Stimulated activated CD4-positive, alpha-beta T cell treated with anti-CD3 and anti-CD28 coated beads, Interleukin-1b, Interleukin-23, amount 100 ng/mL, for 4 hours (primary cell): ENCODE measurements at places on chromosomes 7 and 10.

DNA sequence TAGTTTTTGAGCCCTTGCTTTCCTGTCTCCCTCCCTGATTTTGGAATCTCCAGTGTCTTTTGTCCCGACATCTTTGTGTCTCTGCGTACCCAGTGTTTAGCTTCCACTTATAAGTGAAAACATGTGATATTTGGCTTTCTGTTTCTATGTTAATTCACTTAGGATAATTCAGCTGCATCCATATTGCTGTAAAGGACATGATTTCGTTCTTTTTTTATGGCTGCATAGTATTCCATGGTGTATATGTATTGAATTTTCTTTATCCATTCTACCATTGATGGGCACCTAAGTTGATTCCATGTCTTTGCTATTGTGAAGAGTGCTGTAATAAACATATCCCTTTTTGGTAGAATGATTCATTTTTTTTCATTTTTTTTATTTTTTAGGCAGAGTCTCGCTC lies 48.3 kb downstream of the ADK start:
- DNase-seq, result no peak

DNA sequence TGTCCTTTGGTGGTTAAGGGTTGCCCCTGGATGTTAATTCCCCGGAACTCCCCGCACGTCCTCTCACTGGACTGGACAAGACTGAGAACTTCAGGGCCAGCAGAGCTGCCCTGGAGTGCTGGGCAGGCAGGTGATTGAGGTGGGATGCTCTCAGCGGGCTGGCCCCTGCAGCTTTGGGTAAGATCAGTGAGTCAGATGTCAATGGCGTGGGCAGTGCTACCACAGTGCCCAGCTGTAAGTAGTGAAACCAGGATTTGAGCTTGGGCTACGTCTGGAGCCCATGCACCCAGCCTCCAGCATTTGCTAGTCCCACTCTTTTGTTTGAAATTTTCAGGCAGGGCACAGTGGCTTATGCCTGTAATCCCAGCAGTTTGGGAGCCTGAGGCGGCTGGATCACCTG lies 6.7 kb upstream of the SEPHS1 start:
- DNase-seq, result no peak

GRCh38 chr10:126014309-126014708 lies 117.9 kb downstream of the FANK1 start:
- no peak for DNase-seq

- no peak for DNase-seq
These were observed 115.1 kb downstream of the PARD3 start for GRCh38 chr10:34699904-34700517.

DNA sequence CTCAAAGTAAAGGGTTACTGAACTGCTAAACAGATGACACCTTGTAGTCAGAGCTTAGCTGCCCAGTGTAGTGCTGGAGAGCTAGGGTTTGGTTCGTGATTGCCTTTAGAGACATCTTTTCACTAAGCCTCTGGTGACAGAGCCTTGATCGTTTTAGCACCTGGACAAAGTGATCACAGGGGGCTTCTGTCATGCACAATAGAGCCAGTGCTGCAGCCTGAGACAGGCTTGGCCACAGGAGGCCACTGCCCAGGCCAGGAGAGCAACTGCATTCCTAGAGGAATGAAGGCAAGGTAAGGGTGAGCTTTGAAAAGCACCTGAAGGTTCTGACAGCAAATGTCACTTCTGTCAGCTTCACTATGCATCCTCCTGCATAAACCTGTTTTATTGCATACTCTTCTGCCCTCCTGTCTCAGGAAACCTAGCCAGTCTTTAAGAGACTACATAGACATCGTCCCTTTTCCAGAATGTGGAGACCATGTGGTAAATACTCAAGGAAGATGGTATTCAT lies 122.9 kb downstream of the NPY start:
- no peak for DNase-seq

DNA sequence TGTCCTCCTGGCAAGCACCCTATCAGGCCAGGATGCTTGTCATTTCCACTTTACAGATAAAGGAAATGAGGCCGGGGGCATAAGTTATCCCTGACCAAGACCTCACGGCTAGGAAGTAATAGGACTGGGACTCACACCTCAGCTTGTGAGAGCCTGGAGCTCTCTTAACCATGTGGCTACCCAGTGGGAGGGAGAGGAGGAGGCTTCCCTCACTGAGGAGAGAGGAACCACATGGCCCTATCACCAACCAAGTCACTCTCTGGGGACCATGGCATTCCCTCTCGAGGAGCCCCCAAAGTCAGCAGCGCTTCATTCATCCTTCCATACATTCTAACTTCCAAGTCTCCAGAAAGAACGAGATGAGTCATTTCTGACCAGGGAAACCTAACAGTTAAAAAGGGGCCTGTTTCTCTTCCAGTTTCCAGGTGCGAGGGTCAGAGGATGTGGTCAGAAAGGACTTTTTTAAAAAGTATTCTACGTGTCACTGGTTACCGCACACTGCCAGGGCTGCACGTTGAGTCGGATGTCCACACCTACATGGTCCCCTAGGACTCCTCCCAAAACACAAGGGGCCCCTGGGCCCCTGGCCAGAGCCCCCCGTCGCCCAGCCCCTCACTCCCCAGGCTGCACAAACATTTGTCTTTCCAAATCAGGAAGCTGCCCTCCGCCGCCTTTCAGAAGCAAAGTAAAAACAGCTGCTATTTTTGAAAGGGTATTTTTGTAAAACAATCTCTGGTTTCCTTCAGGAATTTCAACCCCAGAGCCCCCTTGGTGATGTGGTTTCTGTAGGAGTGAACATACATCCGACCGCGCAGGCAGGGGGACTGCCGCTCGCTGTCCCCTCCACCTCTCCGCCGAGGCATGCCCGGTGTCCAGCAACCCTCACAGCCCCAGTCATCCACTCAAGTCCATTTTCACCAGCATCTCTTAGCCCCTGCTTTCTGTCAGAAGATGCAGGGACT lies 128.2 kb upstream of the CHST15 start:
- DNase-seq, result no peak

GRCh38 chr10:4437791-4438190 lies 388.2 kb upstream of the AKR1E2 start:
- DNase-seq, result no peak

DNA sequence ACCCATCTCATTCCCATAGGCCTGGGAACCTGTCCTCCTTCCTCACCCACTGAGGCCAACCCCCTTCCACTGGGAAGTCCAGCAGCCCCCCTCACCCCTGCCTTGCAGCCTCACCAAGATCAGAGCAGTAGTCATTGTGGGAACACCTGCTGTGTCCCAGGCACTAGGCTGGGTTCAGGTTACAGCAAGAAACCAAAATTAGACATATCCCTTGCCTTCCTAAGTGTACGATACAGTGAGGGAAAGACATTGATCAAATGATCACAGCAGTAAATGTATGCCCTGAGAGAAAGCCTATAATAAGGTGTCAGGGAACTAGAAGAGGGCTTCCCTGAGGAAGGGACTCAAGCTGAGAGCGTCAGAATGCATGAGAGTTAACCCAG lies 17.0 kb upstream of the C10orf105 start:
- no peak for DNase-seq

GRCh38 chr10:43197834-43198681 lies 59.8 kb downstream of the CSGALNACT2 start:
- no peak for DNase-seq

DNA sequence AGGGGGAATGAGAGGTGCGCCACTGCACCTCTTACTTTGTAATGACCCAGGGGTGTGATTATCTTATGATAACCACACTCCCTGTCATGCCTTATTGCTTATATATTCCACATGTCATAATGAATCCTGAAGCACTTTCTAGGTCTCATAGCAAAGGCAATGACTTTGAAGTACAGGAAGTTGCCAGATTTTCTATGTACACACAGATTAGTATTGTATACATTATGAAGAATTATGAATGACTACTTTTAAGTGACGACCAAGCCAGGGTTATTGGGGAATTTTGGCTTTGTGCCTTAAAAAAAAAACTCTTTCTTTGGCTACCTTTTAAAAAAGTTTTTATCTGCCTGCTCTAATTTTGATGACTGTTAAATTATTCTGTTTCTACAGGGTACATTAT lies 269.6 kb downstream of the MDFIC start:
- no peak for DNase-seq

- no peak for DNase-seq
These were observed 300.1 kb downstream of the PTEN start for GRCh38 chr10:88163572-88163971.

GRCh38 chr7:7178081-7178480 lies 4.3 kb upstream of the C1GALT1 start:
- no peak for DNase-seq

- DNase-seq, result no peak
These were observed 151.7 kb downstream of the ARHGAP21 start for GRCh38 chr10:24571870-24572450.

DNA sequence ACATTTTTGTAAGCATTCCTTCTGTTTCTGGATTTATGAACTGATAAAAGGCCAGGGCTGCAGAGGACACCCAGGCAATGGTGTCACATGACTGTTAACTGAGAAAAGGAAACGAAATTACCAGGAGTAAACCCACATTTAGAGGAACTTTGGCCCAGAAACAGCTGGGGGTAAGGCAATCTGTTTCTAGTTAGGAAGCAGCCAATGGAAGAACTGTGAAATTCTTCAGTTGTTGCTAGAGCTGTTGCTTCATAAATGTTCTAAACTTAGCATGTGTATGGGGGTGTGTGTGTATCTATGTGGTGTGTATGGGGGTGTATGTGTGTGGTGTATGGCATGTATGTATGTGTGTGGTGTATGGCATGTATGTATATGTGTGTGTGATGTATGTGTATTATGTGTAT lies 11.8 kb upstream of the PDCD4 start:
- DNase-seq, result no peak

DNA sequence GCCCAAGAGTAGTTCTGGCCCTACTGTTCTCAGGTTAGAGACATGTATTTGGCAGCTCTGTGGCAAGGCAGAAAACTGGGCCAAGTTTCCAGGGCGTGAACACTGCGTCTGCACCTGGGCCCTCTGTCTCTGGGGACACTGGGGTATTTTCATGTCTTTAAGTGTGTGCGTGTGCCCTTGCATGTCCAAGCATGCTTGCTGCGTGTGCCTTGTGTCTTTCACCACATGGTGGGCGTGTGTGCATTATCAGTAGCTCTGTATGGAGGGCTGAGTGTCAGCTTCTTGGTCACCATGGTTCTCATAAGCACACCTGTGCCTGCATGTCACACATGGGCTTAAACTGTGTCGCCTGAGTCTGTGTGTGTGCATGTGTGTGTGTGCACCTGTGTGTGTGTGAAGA lies 69.3 kb downstream of the HIPK2 start:
- no peak for DNase-seq

DNA sequence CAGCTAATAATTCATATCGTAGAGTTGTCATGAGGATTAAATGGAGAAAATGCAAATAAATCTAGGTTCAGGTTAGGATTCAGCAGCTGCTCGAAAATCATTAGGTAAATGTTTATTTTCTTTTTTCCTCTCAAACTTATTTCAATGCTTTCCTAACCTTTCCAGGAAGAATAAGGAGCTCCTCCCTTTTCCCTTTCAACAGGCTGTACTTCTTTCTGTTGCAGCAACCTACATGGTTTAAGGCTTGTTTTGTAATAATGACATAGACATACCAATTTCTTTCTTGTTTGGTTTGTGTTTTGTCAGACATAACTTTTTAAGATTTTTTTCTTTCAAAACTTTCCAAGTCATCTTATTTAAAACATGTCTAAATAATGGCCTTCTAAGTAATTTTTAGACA lies 18.2 kb downstream of the GPR141 start:
- DNase-seq, result no peak

- no peak for DNase-seq
These were observed 568.7 kb upstream of the MGMT start for GRCh38 chr10:128898133-128898915.

DNA sequence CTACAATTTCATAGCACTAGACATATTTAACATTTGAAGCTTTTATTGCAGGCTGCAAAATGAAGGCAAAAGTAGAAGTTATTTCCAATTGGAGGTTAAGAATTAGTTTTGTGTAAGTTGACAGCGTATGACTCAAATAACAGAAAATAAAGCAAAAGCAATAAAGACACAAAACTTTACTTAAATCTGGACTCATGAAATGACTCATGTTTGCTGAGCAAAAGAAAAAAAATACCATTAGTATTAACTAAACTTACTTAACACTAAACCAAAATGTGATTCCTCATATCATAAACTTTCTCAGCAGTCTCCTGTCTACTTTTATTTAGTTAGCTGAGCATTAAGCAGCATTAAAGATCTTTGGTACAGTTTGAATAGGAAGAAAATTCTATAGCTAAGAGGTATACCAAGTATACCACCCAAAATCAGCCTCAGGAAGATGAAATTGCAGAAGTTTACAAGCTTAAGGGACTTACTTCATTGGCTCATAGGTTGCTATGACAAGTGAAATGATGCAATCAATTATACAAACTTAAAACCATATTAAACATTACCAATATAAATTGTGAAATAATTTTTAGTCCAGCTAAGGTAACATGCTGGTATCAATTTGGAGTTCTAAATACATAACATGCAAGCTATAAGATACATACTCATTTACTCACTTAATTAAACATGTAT lies 1131.4 kb downstream of the XPNPEP1 start:
- no peak for DNase-seq

GRCh38 chr10:23693925-23694324 lies 255.1 kb downstream of the OTUD1 start:
- no peak for DNase-seq

GRCh38 chr10:72077275-72077990 lies 10.9 kb downstream of the SPOCK2 start:
- DNase-seq, result no peak

DNA sequence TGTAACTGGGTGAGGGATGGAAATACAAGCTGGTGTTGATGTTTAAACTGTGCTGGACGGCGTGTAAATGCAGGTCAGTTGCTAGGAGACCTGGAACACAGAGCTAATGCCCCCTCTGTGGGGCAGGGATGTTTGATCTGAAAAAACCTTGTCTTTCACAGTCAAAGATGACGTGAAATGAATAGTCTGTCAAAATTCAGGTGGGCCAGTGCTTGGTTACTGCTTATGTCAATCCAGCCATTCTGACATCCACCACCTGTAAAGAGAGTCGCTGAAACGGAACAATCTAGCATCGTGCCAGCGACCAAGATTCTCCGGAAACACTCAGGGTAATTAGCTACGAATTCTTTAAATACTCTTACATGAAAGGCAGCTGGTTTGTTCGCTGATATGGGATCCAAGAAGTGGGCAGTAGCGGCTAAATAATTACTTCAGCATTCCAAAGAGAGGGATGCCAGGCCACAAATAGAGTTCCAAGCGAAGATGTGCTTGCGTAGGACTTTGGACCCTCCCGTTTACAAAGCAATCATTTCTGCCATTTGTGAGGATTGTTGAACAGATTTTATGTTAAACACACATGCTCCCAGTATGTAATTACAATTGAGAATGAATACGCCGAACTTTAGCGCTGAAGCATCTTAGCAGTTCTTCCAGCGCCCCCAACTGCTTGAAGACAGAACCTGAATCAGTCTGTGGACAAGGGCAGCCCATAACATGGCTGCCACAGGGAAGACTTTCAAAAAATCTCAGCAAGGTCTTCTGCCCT lies 7.3 kb upstream of the ASB4 start:
- no peak for DNase-seq

DNA sequence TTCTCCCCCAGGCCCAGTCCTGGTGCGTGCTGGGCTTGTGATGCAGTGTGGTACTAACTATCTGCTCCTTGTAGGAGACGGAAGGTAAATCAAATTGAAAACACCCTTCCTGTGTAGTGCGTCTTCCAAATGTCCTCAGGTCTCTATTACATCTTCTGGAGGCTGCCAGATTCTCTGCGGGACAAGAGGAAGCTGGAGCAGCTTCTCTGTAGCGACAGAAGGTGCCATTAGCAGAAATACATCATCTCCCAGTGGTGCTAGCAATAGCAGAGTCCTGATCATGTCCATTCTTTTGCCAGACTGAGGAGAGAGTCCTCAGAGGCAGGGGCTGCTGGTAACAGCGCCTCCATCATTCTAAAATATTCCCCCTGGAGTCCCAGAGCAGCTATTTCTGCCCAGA lies 675.2 kb downstream of the LRMDA start:
- no peak for DNase-seq
